ENCODE measurements at places on chromosomes 3 and 15.

- DNase-seq: no peak
Observed at GRCh38 chr15:94965593-94965992, 734.2 kb downstream of the MCTP2 start.

DNA sequence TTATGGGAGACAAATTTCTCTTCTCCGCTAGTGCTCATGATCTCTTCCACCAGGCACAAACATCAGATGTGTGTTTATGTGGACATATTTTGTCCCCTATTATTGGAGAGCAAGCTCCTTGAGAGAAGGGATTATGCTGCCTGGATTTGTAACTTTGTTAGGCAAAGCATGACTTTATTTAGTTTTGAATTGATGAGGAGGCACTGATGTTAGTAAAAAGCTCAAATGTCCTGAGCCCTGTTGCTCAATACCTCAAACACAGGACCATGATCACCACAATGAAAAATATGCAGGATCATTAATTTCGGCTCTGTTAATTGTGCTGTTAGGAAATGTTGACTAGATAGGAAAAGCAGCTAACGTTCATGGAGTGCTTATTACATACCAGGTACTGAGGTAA is 29.1 kb downstream of the SCG5 start:
- DNase-seq: no peak

DNA sequence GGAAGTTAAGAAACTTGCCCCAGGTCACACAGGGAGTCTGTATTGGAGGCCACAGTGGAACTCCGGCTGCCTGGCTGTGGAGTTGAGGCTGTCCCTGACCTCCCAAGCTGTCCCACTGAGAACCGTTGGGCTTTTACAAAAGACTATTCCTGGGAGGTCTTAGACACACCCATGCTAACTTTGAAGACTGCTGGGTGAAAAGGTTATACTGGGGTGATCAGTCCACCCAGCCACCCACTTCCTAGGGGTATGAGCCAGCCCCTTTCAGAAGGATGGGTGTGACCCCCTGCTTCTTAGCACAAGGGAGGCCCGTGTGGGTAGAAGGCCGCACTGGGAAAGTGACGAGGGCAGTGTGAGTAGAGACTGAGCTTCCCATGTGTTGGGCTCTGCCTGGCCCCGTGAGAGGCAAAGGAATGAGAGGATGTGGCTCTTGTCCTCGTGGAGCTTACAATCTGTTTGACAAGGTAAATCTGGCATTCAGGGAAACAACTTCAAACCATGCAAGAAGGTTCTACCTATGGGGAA is 19.0 kb downstream of the MRAS start:
- DNase-seq: no peak

- no peak for DNase-seq
Observed at GRCh38 chr3:58111513-58112184, 99.1 kb downstream of the DNASE1L3 start.

- DNase-seq: no peak
Observed at GRCh38 chr3:43692085-43692855, 1.5 kb downstream of the ABHD5 start.

DNA sequence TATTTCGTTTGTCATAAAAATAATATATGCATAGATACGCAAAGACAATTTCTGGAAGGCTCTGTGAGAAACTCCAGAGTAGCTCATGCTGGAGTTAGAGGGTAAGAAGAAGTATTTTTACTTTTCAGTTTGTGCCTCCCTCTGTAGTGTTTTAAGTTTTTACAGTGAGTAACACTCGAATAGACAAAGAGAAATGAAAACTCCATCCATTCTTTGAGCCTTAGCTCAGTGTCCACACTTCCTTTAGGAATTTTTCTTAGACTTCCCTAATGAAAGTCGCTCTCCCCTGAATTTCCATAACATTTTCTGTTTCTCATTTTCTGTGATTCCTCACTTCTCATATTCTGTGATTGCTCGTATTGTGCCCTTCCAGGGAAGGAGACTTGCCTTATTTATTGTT is 2.1 kb downstream of the BLOC1S6 start:
- DNase-seq: no peak

DNA sequence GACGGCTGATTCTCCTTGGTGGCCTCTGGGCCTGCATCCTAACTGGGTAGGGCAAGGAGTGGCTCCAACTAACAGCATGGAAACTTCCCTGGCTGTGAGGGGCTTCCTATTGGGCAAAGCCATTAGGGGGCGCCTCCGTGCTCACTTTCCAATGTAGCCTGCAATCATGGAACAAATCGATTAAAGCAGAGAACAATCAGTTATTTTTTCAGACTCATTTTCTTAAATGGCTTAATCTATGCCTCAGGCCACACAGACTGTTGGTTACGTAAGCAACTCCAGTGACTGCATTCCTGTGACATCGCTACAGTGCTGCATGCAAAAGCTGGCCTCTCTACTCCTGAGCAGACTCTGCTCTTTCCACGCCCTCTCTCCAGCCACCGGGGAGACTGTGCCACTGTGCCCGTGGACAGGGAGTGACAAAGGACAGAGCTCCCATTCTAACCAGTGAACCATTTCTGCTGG is 278.9 kb downstream of the KLF13 start:
- no peak for DNase-seq

DNA sequence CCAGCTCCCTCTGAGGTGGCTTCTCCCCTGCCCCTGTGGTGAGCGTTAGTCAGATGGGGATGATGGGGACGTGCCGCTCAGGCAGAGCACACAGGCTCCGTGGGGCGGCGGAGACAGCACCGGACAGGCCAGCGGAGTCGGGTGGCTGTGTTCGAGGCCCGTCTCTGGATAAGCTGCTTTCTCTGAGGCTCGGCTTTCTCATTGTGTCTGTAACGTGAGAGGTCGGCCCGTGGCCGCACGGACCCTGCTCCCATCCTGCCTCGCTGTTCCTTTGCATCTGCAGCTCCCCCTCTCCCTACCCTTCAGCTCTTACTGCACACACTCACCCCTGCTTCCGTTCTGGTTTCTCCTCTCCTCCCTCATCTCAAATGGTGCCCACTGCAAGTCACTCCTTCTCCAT is 62.5 kb downstream of the FAM43A start:
- DNase-seq: no peak

DNA sequence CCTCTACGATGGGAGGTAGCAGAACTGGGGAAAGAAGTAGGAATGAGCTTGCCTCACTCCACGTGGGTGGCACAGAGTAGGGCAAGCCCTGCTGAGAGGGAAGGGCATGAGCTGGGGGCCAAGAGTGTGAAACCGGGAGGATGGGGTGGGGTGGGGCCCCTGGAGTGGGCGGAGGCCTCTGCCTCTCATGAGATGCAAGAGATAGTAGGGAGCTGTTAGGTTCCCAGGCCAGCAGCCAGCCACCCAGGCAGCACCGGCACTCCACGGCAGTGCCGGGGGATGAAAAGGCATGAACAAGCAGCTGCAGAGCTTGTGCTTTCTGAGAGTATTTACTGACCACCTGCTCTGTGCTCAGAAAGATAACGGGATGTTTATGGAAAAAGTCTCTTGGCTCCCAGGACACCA is 24.4 kb upstream of the PLA2G4E start:
- peak; percentile 71 for DNase-seq

GRCh38 chr15:68732451-68732850 is 88.2 kb downstream of the ANP32A start:
- no peak for DNase-seq

GRCh38 chr3:197567904-197568681 is 12.3 kb upstream of the BDH1 start:
- DNase-seq: no peak

DNA sequence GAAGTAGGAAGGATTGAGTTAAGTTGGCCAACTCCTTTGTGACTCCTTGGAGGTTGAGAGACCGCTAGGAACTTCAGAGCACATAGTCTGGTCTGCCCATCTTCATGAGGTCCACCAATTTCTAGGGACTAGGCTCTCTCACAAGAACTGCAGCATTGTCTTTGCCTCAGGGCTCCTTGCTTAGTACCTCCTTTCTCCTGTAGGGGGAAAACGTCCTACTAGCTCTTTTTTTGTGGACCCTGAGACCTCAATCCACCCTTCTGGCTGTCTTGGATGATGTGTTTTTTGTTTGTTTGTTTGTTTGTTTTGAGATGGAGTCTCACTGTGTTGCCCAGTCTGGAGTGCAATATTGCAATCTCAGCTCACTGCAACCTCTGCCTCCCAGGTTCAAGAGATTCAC is 21.6 kb downstream of the REC114 start:
- DNase-seq: no peak

DNA sequence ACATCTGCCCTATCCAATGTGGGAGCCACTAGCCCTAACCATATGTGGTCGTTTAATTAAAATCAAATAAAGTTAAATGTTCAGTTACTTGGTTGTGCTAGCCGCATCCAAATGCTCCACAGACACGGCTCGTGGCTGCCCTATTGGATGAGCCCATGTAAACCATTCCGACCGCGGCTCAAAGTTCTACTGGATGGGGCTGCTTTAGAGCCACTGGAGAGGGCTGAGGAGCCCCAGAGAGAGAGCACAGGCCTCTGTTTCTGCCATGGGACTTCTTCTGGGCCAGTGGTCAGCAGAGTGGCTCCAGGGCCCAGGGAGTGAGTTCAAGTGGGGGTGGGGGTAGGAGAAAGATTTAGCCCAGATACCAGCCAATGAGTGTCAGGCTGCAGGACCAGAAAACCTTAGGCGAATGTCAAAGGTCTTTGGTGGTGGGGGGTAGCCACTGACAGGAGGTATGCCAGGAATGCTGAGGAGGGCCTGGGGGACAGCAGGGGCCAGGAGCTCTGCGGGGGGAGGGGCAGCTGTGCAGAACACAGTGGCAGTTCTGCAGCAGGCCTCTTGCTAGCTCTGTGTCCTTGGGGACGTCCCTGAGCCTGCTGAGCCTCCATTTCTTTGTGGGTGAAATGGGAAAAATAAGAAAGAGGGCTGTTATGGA is 30.1 kb downstream of the SPSB4 start:
- no peak for DNase-seq

GRCh38 chr3:101512396-101512645 is 691 bp downstream of the SENP7 start:
- DNase-seq: no peak

- DNase-seq: no peak
Observed at GRCh38 chr3:112121577-112122547, 11.2 kb downstream of the GCSAM start.

GRCh38 chr15:91049378-91050127 is 27.2 kb upstream of the VPS33B start:
- DNase-seq: no peak

GRCh38 chr3:194598771-194599557 is 34.3 kb downstream of the TMEM44 start:
- DNase-seq: no peak

- DNase-seq: no peak
Observed at GRCh38 chr15:96889734-96890480, 559.4 kb downstream of the NR2F2 start.

GRCh38 chr3:79979990-79980389 is 212.2 kb upstream of the ROBO1 start:
- DNase-seq: no peak

DNA sequence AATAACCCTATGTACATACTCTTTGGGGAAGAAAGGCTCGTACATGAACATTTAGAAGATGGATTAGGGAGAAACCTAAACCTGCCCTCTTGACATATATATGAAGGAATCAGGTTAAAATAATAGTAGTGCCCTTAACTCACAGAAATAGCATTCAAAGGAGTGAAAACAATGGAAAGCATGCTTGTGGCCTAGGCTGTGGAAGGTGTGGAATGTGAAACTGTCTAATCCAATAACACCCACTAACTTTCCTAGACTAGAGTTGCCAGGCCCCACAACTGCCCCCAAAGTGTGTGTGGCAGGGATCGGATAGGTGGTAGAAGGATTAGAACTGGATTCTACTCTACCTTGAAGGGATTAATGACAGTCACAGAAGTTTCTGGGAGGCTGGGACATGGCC is 317.4 kb upstream of the LRRFIP2 start:
- no peak for DNase-seq

GRCh38 chr15:89905846-89906378 is 6.8 kb downstream of the ARPIN start:
- DNase-seq: peak; percentile 26

- no peak for DNase-seq
Observed at GRCh38 chr3:129442947-129443346, 2.9 kb downstream of the IFT122 start.

DNA sequence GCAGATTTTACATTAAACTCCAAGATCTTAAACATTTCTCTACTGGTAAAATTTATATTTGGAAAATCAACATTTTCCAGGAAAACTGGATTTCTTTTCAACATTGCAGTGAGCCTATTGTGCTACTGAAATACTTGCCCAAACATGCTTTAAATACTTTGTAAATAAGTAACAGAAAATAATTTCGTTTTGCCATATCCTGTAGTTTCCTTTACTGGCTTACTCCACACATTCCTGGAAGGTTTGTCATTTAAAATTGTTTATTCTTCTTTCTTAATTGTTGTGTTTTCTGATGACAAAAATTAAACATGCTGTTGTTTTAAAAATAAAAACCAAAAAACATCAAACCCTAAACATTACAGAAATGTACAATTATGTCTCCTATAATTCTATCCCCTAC is 22.0 kb downstream of the ACAD11 start:
- no peak for DNase-seq

- DNase-seq: no peak
Observed at GRCh38 chr3:169477790-169478189, 185.7 kb downstream of the MECOM start.

- no peak for DNase-seq
Observed at GRCh38 chr3:48783304-48783703, 64.4 kb downstream of the PRKAR2A start.
